ENCODE measurements at places on chromosomes 6 and 20.

- peak; percentile 9 for DNase-seq
These were observed 50.2 kb upstream of the HINT3 start for GRCh38 chr6:125906158-125906998.

DNA sequence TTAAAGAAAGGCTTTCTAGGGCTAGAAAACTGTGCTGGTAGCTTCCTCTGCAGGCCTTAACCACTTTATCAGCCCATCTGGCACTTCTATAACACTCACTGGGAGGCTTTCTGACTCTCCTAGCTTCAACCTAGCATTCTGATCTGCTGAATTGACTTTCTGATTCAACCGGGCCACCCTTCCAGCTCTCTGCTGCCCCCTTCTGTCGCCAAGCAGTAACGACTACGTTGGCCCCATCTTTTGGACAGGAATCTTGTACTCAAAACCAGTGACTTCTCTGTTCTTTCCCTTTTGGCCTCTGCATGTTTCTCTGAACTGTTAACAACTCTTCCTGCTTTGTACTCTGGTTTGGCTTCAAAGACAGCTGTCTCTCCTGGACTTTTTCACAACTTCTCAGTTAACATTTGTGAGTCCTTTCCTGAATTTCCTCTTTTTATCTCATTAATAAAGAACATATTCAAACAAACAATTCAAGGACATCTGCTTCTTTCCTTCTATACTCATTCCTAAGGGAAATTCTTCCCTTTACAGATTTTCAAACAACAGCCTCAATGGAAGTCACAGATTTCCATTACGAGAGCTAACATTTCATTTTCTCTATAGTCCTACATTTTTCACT lies 43.9 kb upstream of the FAM135A start:
- no peak for DNase-seq

DNA sequence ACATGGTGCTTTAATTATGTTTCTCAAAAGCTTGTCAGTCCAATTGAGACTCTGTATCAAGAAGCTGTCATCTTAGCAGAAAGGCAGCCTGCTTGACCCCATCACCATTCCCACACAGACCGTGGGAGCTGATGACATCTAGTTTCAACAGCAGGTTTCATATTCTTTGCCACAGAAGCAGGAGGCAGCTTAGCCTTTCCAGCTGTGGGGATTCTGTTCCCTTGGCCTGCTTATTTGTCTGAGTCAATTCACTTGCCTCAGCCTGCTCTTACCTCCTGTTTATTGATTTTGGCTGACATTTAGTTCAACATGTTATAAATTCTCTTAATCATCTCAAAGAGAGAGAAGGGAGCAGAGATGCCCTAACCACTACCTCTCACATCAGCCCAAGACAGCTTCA lies 527.7 kb downstream of the ADGRB3 start:
- DNase-seq = no peak

DNA sequence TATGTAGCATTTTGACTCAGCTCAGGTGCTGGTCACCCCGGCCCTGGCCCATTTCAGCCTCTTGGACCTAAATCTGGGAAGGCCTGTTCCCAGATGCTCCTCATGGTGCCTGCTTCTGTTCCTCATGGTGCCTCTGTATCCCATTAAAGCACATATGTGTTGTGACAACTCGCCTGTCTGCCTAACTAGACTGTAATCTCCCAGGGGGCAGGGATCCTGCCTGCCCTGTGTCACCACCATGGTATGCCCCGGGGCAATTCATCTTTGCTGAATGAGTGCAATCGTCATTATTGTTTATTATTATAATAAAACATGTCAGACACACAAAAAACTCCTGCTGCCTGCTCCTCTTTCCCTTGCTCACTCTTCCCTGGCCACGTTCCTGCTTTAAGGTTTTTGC lies 62.0 kb downstream of the ZFP64 start:
- no peak for DNase-seq

DNA sequence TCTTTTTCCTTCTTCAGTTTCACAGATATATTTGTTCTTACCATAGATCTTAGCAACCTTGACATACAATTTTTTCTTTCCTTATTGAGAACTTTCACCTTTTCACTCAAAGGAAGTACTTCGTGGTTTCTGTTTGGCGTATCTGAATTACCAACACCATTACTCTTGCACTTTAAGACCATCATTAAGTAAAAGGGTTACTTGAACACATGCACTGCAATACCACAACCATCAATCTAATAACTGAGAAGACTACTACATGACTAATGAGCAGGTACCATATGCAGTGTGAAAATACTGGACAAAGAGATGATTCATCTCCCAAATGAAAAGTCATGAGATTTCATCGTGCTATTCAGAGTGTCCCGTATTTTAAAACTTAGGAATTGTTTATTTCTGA lies 21.7 kb upstream of the SENP6 start:
- no peak for DNase-seq

DNA sequence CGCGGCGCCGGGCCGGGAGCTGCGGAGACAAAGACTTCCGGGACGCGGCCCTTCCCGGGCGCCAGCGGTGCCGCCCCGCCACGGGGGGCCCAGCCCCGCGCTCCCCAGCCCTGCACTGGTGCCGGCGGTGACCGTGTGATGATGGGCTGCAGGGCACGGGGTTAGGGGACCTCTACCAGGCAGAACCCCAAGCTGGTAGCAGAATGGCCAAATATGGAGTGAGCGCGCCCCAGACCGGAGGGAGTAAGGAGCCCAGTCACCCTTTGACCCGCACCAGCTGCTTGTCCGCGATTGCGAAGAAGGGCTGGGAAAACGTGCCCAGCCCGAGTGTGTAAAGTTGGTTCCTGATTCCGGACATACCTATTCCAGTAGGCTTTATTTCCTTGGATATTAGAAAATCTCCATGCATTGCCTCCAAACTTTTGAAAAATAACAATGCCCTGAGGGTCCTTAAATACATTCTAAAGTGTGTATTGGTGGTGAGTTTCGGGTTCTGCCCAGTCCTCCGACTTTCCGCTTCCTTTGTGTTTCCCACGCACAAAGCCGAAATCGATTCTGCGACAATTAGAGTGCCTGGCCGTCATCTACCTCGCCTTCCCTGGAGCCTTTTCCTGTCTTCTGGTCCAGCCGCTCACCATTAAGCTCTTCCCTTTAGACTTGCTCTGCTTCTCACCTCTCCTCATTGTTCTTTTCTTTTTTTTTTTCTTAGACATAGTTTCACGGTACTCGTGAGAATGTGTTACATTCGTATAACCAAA lies 1.1 kb downstream of the ABRACL start:
- DNase-seq = no peak

DNA sequence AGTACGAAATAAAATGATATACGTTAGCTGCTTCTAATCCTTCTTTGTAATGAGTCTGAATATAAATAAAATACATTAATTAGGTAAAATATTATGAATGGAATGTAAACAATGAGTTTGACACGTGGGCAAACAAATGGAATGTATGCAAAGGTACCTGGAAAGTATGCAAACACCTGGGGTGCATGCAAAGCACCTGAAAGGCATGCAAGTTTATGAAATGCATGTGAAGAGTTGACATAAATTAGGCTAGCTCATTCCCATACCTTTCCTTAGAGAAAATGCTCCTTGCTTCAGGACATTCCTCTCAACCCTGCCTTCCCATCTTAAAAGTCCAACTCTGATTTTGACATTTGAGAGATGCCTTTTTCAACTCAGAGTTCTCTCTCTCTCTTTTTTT lies 140.9 kb downstream of the EDN1 start:
- DNase-seq = no peak

DNA sequence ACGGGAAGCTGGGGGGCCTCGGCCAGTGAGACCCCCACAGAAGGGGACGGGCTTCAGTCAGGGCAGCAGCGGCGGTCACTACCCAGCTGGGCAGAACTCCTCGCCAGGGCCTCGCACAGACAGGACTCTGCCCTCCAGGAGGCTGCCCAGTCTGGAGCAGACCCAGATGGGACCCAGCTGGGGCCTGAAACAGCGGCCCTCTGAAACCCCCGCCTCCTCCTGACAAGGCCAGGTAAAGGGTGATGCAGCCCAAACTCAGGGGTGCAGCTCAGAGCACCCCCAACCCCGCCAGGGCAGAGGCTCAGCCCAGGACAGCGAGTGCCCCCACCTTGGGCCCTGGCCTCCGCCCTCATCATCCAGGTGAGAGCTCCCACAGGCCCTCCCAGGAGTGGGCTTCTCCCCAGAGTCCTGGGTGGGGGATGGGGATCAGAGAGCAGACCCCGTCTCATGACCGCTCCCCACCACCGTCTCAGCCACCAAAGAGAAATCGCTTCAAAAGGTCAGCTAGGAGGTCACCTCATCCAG lies 2.2 kb downstream of the EEF1A2 start:
- DNase-seq = no peak

- no peak for DNase-seq
These were observed 230.3 kb downstream of the IBTK start for GRCh38 chr6:82017288-82017687.

- no peak for DNase-seq
These were observed 37.6 kb downstream of the HMGN3 start for GRCh38 chr6:79196912-79197311.

DNA sequence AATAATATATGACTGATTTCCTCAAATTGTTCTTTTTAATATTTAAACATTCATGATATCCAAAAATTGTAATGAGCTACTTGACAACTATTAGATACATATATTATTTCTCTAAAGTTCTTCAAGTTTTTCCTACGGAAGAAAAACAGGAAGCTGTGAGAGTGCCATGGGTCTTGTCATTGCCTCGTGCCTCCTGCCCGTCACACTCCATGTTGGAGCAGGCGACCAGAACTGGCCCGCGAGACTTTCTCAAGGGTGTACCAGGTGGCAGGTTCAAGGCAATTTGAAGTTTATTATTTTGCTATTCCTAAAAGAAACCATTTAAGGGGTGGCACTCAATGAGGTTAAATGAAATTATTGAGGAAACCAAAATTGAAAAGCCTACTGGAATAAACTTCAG lies 337.2 kb downstream of the HACE1 start:
- no peak for DNase-seq

GRCh38 chr6:3749977-3750316 lies 1.6 kb downstream of the PXDC1 start:
- DNase-seq = no peak

DNA sequence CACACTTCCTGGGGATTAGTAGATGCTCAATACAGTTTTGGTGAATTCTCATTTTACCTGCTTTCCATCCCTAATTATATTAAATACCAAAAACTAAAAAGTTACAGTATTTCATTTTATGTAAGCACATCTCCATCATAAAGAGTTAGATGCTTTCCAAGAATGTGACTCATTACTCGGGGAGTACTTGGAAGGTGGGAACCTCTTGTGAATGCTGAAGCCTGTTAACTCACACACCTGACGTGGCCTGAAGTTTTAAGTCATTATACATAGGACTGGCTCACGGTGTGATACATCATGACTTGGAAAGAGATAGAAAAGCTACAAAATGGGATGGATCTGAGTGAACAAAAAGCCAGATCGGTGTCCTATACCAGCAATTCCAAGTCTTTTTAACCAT lies 2.2 kb upstream of the OSER1 start:
- no peak for DNase-seq

- DNase-seq = no peak
These were observed 112.1 kb upstream of the PTPN1 start for GRCh38 chr20:50398064-50398463.

DNA sequence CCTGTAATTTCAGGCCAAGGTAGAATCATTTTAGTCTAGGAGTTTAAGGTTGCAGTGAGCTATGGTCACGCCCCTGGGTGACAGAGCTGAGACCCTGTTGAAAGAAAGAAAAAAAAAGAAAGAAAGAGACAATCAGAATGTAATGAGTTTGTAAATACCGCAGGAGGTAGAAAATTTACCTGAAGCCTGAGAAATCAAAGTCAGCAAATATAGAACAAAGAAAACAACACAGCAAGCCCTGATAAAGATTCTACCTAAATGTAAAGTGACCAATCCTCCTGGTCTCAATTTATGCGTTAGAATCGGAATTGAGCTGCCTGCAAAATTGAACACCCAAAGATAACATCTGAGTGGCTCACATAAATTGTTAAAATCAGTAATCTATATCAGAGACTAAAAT lies 146.5 kb upstream of the ZNF184 start:
- no peak for DNase-seq

DNA sequence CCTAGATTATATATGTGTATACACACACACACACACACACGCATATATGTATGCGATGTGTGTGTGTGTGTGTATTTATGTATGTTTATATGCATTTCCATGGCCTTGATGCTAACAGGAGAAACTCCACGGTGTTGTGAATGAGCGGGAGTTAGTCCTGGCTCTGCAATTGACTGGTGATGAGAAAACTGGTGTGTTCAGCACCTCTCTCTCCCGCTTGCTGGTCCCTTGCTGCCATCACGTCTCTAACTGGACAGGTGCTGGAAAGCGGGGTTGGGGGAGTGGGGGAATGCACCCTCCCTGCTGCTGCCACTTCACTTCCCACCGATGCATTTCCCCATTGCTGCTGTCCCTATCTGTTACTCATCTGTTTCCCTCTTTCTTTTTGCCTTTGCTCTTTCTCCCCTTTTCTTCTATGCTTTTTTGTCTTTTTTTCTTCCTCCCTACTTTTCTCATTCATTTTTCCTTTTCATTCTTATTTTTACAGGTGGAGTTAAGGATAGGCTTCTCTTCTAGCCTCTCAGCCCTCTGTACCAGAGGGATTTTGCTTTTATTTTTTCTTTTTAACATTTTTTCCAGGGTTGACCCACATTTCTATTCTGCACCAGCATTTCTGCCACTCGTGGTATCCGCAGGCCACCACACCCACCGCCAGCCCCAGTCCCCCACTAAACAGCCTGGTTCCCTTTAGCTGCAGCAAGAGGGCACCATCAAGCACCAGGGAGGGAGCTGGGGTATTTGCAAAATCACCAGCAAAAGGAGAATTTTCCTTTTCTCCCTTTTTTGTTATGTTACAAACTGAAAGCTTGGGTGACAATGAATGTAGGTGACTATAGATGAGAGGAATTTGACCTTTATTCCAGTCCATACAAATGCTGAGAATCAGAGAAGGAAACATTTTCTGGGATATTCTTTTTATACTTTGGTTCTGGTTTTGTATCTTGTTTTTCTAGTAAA lies 115.6 kb downstream of the TCP11 start:
- DNase-seq = no peak

DNA sequence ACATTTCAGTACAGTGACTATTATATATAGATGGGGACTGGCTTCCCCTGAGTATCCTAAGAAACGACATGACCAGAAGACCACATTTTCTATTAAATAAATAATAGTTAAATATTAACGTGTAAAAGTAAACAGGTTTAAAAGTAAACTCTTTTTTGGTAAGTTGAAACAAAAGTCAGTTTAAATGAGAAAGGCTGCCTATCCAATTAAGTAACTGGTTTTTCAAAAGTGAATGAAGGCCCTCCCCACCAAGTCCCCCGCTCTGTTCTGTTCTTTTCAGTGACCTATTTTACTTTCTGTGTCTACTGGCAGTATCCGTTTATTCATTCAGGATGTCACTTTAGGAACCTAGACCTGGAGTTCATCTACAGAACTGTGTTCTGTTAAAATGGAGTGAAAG lies 32.0 kb downstream of the QKI start:
- DNase-seq = no peak

GRCh38 chr6:121187833-121188200 lies 146.5 kb downstream of the TBC1D32 start:
- DNase-seq = no peak

GRCh38 chr6:47230579-47230978 lies 79.1 kb downstream of the TNFRSF21 start:
- DNase-seq = no peak
